Chondrocyte (in vitro differentiated cells): ENCODE measurements at places on chromosomes 11 and 22. TPM values are rescaled to one million over a fixed set of nuclear protein-coding genes. Genes with fewer than 3 reads are reported as not detected.

GRCh38 chr22:47333625-47334024 lies 571.2 kb downstream of the TBC1D22A start:
- peaks cover 6% of the 10 kb centered on the region for H3K4me1 ChIP-seq
- H3K4me3 ChIP-seq, result no peak overlapping the region
- H3K27ac ChIP-seq, result no peak overlapping the region
- H3K36me3 ChIP-seq, result no peaks in the 10 kb centered on the region
- peaks cover 8% of the 10 kb centered on the region for H3K27me3 ChIP-seq

BEST1 gene
- total RNA-seq, result 1.3 to 4.5 TPM (median 2.8 TPM) in 3 replicates

PGA3 gene
- total RNA-seq, result not detected in 3 replicates

DNA sequence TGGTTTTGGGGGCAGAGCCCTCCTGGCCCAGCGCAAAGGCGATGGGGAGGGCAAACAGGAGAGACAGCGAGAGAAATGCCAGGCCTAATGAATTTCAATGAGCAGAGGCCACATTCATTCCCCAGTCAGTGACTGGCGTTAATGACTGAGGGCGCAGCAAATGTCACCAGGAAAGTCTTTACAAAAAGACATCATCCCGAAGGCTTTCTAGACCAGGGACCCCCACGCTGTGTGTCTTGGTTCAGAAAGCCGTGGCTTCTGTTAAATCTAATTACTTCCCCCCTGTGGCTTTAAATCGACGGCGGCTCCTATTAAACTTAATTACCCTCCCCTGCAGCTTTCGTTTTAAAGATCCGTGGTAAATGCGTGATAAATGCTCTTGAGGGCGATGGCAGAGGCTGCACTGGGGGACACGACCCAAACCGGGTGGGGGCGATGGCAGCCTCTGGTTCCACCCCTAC lies 1.6 kb upstream of the FGF19 start:
- peaks cover 31% of the 10 kb centered on the region for H3K27me3 ChIP-seq
- peaks cover 11% of the 10 kb centered on the region for H3K4me1 ChIP-seq
- no peak overlapping the region for H3K4me3 ChIP-seq
- no peak for DNase-seq
- no peaks in the 10 kb centered on the region for H3K36me3 ChIP-seq

- H3K36me3 ChIP-seq, result peaks cover 2% of the 10 kb centered on the region
- peaks cover 16% of the 10 kb centered on the region for H3K4me1 ChIP-seq
- no peaks in the 10 kb centered on the region for H3K27me3 ChIP-seq
- no peak overlapping the region for H3K27ac ChIP-seq
- DNase-seq, result no peak
Measured at GRCh38 chr22:46654927-46655595, 34.9 kb downstream of the GRAMD4 start.

WEE1 gene
- 17.8 to 31.2 TPM (median 17.8 TPM) in 3 replicates for total RNA-seq

THY1 gene
- total RNA-seq, result 198 to 219 TPM (median 215 TPM) in 3 replicates

GRCh38 chr11:118915941-118916841 lies 9.5 kb downstream of the BCL9L start:
- H3K36me3 ChIP-seq, result no peaks in the 10 kb centered on the region
- H3K27ac ChIP-seq, result peak overlapping the region; percentile 100
- DNase-seq, result peak; percentile 87
- peak overlapping the region; percentile 67 for H3K4me3 ChIP-seq
- H3K27me3 ChIP-seq, result no peaks in the 10 kb centered on the region

- no peak overlapping the region for H3K27ac ChIP-seq
- H3K27me3 ChIP-seq, result no peaks in the 10 kb centered on the region
- no peak overlapping the region for H3K4me3 ChIP-seq
- DNase-seq, result no peak
- H3K36me3 ChIP-seq, result no peaks in the 10 kb centered on the region
Measured at GRCh38 chr11:73171436-73172161, 29.5 kb upstream of the FCHSD2 start.

GRCh38 chr22:48536541-48537342 lies 1290.9 kb downstream of the BRD1 start:
- H3K36me3 ChIP-seq, result no peaks in the 10 kb centered on the region
- no peak for DNase-seq
- H3K4me1 ChIP-seq, result peaks cover 8% of the 10 kb centered on the region
- no peaks in the 10 kb centered on the region for H3K27me3 ChIP-seq
- H3K4me3 ChIP-seq, result peak overlapping the region; percentile 51

LAYN gene
- 10.6 to 12.9 TPM (median 11.5 TPM) in 3 replicates for total RNA-seq

RAG2 gene
- not detected in 3 replicates for total RNA-seq

PRG3 gene
- not detected in 3 replicates for total RNA-seq

GRCh38 chr11:102900346-102900745 lies 25.6 kb upstream of the MMP12 start:
- no peak overlapping the region for H3K4me3 ChIP-seq
- no peaks in the 10 kb centered on the region for H3K27me3 ChIP-seq
- H3K36me3 ChIP-seq, result peaks cover 2% of the 10 kb centered on the region
- peaks cover 9% of the 10 kb centered on the region for H3K4me1 ChIP-seq

F2 gene
- 0.25 TPM in 1 of 3 replicates, not detected in the others for total RNA-seq

KRTAP5-2 gene
- total RNA-seq, result not detected in 3 replicates

- no peak for DNase-seq
- no peak overlapping the region for H3K4me3 ChIP-seq
- H3K4me1 ChIP-seq, result peaks cover 22% of the 10 kb centered on the region
- H3K36me3 ChIP-seq, result no peaks in the 10 kb centered on the region
Measured at GRCh38 chr11:132496341-132496740, 1036.0 kb downstream of the OPCML start.

- H3K4me3 ChIP-seq, result no peak overlapping the region
- no peak overlapping the region for H3K27ac ChIP-seq
- DNase-seq, result no peak
- H3K4me1 ChIP-seq, result peaks cover 12% of the 10 kb centered on the region
- H3K27me3 ChIP-seq, result no peaks in the 10 kb centered on the region
Measured at GRCh38 chr11:67076202-67076601, 19.6 kb downstream of the RHOD start.

MS4A6E gene
- not detected in 3 replicates for total RNA-seq

- no peak overlapping the region for H3K4me3 ChIP-seq
- no peak for DNase-seq
- H3K27ac ChIP-seq, result no peak overlapping the region
- H3K27me3 ChIP-seq, result peaks cover 3% of the 10 kb centered on the region
- peaks cover 21% of the 10 kb centered on the region for H3K4me1 ChIP-seq
- H3K36me3 ChIP-seq, result no peaks in the 10 kb centered on the region
Measured at GRCh38 chr22:36162127-36163034, 1.8 kb upstream of the APOL3 start.

PHLDA2 gene
- 63.9 to 69.0 TPM (median 64.4 TPM) in 3 replicates for total RNA-seq

- H3K27me3 ChIP-seq, result no peaks in the 10 kb centered on the region
- H3K27ac ChIP-seq, result no peak overlapping the region
- no peaks in the 10 kb centered on the region for H3K36me3 ChIP-seq
- no peak for DNase-seq
Measured at GRCh38 chr22:20155330-20156041, 4.6 kb upstream of the CCDC188 start.

GRCh38 chr11:110986016-110986415 lies 259.5 kb upstream of the POU2AF2 start:
- H3K27me3 ChIP-seq, result peaks cover 8% of the 10 kb centered on the region
- H3K4me1 ChIP-seq, result peaks cover 5% of the 10 kb centered on the region
- no peak overlapping the region for H3K27ac ChIP-seq
- no peak for DNase-seq
- no peaks in the 10 kb centered on the region for H3K36me3 ChIP-seq

- DNase-seq, result no peak
- H3K27me3 ChIP-seq, result peaks cover 4% of the 10 kb centered on the region
- no peak overlapping the region for H3K4me3 ChIP-seq
- no peaks in the 10 kb centered on the region for H3K4me1 ChIP-seq
- no peaks in the 10 kb centered on the region for H3K36me3 ChIP-seq
- no peak overlapping the region for H3K27ac ChIP-seq
Measured at GRCh38 chr11:83951521-83951920, 665.4 kb upstream of the CCDC90B start.

KRTAP5-9 gene
- 0.20 to 0.36 TPM in 2 of 3 replicates, not detected in the other for total RNA-seq
